ENCODE measurements at places on chromosomes 16 and 17. TPM values are rescaled to one million over a fixed set of nuclear protein-coding genes. Genes with fewer than 3 reads are reported as not detected.

Gene ACSM5
- total RNA-seq = not detected

Gene TBX21
- total RNA-seq = 0.22 TPM

Gene SYNGR2
- total RNA-seq = 23.7 TPM

Gene PPP1R27
- total RNA-seq = not detected

Data from SJSA1 (cell line).